ENCODE measurements at places on chromosomes 5 and 9.
A peak's percentile ranks its signal among the peaks of the same experiment; 100 is the strongest.

DNA sequence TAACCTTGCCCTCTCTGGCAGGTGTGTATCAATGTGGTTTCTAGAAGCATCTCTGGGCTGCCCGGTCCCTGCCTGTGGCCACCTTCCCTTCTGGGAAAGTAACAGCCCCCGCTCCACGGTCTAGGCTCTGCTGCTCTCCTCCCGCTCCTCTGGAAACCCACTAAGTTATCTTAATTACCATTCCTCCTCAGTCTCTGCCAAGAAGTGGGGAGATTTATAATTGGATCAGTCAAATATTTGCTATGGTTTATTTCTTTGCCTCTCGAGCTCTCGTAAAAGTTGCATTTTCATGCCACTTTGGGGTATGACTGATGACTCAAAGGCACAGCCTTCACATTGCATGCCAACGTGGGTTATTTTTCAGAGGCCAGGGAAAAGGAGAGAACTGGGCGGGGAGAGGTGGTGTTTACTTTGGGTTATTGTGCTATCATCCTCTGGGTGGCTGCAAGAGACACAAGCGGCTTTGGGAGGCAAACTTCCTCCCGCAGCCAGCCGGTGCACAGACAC, 205.3 kb upstream of the WWC1 start:
- DNase-seq: no peak

GRCh38 chr9:37451628-37452027, 13.6 kb downstream of the ZBTB5 start:
- DNase-seq: no peak

GRCh38 chr5:148469501-148469935, 85.8 kb downstream of the FBXO38 start:
- peak; percentile 88 for DNase-seq

DNA sequence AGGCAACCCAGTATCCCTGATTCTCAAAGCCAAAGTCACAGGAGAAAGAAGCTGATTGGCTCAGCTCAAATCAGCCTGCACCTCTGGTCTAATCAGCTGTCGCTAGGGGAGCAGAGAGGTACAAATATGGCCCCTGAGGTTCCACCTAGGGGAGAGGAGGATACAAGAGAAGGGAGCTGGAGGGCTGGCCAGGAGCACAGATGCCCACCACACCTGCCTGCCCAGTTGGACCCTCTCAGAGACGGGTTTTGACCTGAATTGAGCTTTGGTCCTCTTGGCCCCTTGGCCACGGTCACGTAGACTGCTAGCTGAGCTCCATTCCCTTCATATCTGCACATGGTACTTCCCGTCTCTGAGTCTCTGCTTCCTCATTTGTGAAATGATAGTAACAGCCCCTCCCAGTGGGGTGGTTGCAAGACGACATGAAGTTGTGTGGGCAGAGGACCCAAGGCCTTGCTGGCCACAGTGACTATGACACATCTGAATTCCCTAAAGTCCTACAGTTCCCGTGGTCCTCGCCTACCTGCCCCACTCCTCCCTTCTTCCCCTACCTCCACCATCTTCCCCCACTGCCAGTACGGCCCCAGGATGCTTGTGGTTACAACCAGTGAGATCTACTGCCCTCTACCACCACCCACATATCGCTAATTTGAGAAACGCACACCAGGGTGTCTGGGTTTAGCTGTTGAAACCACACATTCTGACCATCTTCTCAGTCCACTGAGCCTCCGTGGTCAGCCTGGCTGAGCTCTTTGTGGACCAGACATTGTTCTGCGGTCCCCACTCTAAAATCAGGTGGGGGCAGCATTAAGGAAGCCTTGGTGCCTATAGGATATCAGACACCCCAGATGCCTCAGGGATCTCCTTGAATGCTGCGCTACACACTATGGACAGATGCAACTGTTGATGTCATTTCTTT, 60.3 kb upstream of the NEK6 start:
- no peak for DNase-seq

- DNase-seq: no peak
These were observed 191.0 kb downstream of the PJA2 start for GRCh38 chr5:109218818-109219217.
